ENCODE measurements at places on chromosomes 5 and 9. TPM values are rescaled to one million over a fixed set of nuclear protein-coding genes. Genes with fewer than 3 reads are reported as not detected.

The PRKAA1 gene
- 93.3 TPM for total RNA-seq

The LIX1 gene
- not detected for total RNA-seq

The GFI1B gene
- total RNA-seq: 0.05 TPM

The ELL2 gene
- total RNA-seq: 9.6 TPM

GRCh38 chr9:76342858-76343257 is 51.4 kb downstream of the RFK start:
- no peak for DNase-seq
